ENCODE measurements at places on chromosomes 6 and 20.

GRCh38 chr6:112933947-112934346 is 586.8 kb downstream of the RFPL4B start:
- DNase-seq: no peak

DNA sequence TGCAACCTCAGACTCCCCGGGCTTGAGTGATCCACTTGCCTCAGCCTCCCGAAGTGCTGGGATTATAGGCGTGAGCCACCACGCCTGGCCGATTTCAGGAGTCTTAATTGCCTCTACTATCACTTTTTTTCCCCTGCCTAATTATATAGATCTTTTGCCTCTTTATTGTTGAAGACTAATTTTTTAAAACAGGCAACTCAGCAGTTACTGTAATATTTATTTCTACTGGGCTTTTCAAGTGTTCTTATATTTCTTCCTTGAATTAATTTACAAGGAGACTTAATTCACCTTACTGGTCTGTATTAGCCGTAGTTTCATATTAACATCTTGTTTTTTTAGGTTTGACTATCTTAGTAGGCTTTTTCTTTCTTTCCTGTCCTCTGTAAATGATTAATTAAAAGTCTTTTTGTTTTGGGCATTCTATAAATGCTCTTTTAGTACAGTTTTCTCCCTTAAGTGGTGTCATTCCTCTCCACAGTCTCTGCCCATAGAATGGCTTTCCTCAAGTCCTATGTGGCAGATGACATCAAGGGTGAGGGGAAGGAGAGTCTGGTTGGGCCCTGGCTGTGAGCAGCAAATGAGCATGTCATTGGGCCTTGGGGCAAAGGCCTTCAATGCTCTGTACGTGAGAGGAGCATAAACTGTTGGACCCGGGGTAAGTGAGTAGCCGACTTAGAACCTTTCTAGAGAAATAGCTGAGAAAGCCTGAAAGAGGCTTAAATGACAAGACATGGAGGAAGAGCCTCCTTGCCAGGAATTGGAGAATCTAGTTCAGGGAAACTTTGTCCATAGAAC is 36.0 kb downstream of the ANKS1A start:
- no peak for DNase-seq

DNA sequence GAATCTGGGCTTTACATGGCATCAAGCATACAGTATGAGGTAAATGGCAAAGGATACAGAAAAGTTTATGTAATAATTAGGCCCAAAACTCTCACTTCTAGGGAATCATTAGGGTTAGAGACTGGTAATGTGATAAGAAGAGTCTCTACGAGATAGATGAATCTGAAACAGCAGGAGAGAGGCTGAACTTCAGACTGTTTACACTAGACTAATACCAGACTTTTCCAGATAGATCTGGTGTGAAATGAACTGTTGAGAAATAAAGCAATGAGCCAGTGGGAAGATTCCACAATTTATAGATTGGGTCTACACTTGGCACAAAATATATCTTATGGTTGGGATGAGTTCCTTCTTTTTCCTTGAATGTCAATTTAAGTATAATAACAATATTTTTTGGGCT is 134.3 kb downstream of the MAN1A1 start:
- DNase-seq: no peak

GRCh38 chr6:38656896-38657295 is 17.2 kb upstream of the BTBD9 start:
- no peak for DNase-seq

GRCh38 chr6:55943329-55943728 is 67.9 kb upstream of the BMP5 start:
- no peak for DNase-seq

DNA sequence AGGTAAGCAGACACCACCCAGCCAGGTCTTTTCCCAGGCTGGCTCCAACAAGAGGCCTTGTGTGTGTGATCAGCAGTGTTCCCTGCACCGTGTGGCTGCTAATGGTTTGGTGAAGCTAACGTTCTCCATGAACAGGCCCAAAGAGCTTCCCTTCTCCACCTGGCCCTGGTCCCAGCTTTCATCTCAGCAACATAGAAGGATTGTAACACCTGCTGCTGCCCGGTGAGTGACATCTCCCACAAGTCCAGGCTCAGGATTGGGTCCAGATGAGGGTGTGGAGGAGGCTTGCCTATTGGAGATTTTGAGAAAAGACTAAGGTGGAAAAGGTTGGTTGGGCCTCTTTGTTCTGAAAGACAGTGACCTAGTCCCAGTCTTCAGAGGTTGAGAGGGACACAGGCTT is 89.6 kb downstream of the TMEM242 start:
- no peak for DNase-seq

- no peak for DNase-seq
Measured at GRCh38 chr6:83190626-83191025, 2.4 kb downstream of the PGM3 start.

- DNase-seq: no peak
Measured at GRCh38 chr6:25041485-25042035, 105.8 kb upstream of the RIPOR2 start.

GRCh38 chr20:15332711-15333160 is 995.3 kb upstream of the FLRT3 start:
- no peak for DNase-seq

- DNase-seq: no peak
Measured at GRCh38 chr20:53569606-53570307, 23.9 kb downstream of the ZNF217 start.

DNA sequence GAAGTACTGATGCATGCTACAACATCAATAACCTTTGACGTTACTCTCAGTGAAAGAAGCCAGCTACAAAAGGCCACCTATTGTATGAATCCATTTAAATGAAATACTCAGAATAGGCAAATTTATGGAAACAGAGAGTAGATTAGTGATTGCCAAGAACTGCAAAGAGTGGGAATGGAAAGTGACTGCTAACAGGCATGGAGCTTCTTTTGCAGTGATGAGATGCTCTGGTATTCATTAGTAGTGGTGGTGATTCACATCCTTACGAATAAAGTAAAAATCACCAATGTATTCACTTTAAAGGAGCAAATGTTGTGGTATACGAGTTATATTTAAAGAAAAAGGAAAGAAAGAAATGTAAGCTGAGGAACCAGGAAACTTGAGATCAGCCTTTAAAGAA is 126.8 kb upstream of the SAMD5 start:
- DNase-seq: no peak

DNA sequence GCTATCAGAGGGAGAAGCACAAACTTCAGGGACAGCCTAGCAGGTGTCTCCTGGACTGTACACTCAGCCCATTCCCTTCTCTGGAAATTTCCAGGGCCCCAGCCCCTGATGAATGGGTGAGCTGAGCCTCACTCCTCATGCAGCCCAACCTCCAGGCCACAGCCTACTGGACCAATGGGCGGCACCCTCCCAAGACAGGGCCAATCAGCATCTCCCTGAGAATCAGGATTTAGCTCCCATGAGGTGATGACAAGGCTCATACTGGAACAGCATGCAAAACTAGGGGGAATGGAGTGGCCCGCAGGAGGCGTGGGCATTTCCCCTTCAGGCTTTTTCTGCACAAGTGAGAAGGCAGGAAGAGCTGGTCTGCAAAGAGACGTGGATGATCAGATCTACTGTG is 29.0 kb downstream of the NFATC2 start:
- no peak for DNase-seq

GRCh38 chr6:95690328-95690727 is 113.0 kb downstream of the MANEA start:
- no peak for DNase-seq

- DNase-seq: no peak
Measured at GRCh38 chr6:38497546-38497945, 142.2 kb downstream of the BTBD9 start.

DNA sequence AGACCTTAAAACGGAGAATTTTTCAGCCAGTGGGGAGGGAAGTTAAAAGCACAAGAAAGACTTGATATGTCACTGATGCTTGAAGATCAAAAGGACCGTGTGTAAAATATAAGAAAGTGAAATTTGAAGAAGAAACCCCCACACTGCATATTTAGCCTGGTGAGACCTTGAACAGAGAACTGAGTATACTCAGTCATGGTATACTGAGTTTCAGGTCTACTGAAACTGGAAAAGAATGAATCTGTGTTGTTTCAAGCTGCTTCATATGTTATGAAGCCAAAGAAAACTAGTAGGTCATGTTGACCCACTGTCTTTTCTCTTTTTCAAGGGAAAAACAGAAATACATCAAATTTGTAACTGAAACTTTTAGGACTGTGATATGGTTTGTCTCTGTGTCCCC is 443.8 kb upstream of the GJE1 start:
- no peak for DNase-seq

DNA sequence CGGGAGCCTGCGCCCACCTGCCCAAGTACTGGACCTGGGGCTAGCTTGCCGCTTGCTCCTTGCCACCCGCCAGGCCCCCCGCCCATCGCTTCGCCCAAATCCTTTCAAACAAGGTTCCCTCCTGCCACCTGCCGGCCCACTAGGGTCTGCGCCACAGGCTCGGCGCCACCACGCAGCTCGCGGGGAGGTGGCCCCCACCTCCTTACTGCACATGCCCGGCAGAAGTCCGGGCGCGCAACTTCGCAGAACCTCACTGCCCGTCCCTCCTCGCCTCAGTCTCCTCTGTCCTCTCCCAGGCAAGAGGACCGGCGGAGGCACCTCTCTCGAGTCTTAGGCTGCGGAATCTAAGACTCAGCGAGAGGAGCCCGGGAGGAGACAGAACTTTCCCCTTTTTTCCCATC is 11.2 kb downstream of the GNAS-AS1 start:
- DNase-seq: no peak

DNA sequence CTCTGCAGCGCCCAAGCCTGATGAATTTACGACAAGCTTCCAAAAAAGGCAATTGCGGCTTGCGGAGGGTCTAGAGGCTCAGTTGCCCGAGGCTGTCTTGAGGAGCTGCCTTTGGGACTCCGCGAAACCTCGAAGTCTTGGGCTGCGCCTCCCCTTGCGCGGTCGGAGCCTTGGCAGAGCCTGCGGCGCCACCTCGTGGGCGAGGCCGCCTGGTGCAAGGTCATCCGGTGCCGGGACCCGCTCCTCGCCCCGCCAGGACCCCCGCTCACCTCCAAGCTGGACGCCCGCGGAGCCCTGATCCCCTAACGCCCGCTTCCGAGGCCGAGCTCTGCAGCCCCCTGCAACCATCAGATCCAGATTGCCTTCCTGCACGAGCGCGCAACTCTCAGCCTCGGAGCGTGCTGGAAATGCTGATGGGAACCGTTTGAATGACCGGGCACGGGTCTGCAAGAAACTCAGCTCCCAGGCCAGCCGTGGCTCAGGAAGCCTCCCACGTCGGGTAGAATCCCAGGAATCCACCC is 14.9 kb upstream of the FAM210B start:
- no peak for DNase-seq

DNA sequence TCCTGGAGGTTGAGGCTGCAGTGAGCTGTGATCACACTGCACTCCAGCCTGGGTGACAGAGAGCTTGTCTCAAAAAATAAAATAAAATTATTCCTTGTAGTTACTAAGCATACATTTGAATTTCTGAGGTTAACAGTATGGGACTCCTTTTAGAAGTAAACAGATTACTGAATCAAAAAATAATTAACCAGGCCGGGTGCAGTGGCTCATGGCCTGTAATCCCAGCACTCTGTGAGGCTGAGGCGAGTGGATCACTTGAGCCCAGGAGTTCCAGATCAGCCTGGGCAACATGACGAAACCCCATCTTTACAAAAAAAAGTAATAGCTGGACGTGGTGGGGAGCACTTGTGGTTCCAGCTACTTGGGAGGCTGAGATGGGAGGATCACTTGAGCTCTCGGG is 22.1 kb upstream of the EEF1A1 start:
- no peak for DNase-seq

GRCh38 chr20:38272961-38273360 is 12.4 kb upstream of the KIAA1755 start:
- no peak for DNase-seq

Data from iPS DF 19.7 (cell line).